ENCODE measurements at places on chromosomes 5 and 9. TPM values are rescaled to one million over a fixed set of nuclear protein-coding genes. Genes with fewer than 3 reads are reported as not detected.

Gene LCN1
- not detected for total RNA-seq

- DNase-seq: no peak
Observed at GRCh38 chr9:34337403-34337802, 8.0 kb downstream of the NUDT2 start.

GRCh38 chr9:79524266-79524665, 47.5 kb upstream of the TLE4 start:
- DNase-seq: no peak

- DNase-seq: no peak
Observed at GRCh38 chr5:138961221-138961620, 86.1 kb upstream of the LRRTM2 start.

All from Panc1 (cell line).